ENCODE measurements at places on chromosomes 16 and 17. TPM values are rescaled to one million over a fixed set of nuclear protein-coding genes. Genes with fewer than 3 reads are reported as not detected.
A peak's percentile ranks its signal among the peaks of the same experiment; 100 is the strongest.

DNA sequence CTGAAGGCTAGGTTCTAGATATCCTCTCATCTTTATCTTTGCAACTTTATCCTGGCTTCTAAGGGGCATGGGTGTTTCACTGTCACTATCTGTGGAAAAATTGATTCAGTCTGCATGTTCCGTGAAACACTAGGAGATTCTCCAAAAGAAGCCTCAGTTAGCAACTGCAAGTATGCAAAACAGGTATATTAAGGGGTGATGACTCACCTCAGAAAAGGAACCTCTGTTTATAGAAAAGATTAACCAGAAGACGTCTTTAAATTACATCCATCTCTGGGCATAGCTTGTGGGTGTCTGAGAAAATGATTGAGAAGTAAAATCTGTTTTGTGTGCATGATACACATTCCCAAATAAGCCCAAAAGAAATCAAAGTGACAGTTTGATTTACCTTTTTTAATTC, 353.8 kb upstream of the HSBP1 start:
- DNase-seq = no peak

- DNase-seq = no peak
Observed at GRCh38 chr17:32486111-32486700, 587 bp upstream of the CDK5R1 start.

DNA sequence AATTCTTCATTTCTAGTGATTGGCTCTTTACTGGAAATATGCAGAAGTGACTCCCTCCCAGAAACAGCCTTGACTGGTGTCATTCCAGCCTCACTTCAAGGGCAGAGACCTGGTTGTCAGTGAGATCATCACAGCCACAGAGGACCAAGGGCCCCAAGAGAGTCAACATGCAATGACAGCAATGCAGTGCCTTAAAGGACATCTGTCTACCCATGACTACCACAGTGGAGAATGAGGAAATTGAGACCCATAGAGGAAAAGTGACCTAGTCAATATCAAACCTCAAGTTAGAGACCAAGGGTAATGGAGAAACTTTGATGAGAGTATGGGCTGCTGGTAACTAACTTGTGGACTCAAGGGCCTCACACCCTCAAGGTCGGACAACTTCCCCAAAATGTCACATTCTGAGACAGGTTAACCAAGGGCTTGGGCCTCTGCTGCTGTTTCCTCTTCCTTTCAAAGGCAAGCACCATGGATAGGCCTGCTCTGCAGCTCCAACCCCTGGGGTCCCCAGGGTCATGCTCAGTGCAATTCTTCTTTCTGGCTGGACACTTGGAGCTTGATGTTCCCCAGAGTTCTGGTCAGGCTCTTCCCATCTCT, 11.3 kb downstream of the NOG start:
- DNase-seq = no peak

The C16orf54 gene
- total RNA-seq = not detected

The CIAPIN1 gene
- total RNA-seq = 80.2 TPM

The HBA2 gene
- not detected for total RNA-seq

The EXOSC6 gene
- total RNA-seq = 42.7 TPM

DNA sequence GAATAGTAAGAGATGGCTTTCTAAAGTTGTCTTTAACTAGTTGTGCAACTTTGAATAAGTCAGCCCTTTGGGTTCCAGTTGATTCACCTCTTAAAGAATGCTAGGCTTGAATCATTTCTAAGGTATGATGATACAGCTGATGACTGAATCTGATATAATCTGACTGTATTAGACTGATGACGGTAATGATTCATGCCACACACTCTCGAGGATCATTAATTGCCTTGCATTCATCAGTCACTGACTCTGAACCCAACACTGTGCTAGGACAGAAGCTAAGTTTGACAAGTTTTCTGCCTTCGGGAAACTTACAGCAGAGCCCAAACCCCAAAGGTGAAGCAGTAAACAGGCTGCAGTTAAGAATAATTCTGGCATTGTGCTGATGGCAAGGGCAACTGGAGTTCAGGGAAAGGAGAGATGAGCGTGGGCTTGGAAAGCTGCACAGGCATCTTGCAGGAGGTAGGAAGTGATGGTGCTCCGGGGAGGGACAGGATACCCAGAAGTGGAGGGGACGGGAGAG, 25.8 kb downstream of the ASIC2 start:
- DNase-seq = peak; percentile 96

DNA sequence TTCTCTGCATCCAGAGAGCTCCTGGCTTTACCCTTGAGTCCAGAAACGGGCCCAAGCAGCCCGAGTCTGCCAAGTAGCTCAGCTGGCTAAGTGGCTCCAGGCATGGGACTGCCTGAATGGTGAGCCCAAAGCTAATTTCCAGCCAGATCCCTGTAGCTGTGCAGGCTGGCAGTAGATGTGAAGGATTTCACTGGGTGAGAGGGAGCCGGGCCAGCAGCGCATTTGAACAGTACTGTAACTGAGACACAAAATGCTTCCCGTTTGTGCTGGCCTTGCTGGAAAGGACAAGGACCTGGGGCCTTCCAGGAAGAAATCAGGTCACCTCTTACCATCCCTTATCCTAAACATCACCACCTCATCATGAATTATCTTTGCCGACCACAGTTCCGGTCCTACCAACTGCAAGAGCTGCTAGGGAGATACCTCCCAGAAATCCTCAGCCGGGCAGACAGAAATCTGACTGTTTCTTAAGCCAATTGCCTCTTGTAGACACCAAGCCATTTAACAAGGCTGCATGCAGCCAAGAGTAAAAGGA, 3.7 kb downstream of the TIMP2 start:
- no peak for DNase-seq

GRCh38 chr16:2715064-2715463, 5.0 kb downstream of the PRSS27 start:
- no peak for DNase-seq

GRCh38 chr16:87207509-87207908, 109.7 kb downstream of the C16orf95 start:
- no peak for DNase-seq

DNA sequence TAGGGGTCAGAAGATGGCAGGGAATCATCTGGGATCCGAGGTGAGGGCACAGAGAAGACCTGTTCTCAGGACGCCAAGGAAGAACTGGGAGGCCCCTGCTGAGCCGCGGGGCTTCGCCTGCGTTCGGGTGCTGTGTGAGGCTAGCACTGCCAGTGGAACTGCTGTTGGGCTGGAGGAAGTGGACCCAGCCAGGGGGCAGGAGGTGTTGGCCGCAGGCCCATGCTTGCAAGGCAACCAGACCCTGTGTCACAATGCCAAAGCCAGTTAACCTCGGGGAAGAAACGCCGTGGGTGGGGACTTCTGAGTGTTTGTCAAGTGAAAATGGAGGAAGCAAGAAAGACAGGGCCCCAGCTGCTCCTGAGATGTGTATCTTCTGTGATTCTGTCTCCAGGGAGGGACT, 185.5 kb downstream of the LGALS9B start:
- no peak for DNase-seq

The MYH1 gene
- total RNA-seq = not detected

- DNase-seq = no peak
Observed at GRCh38 chr17:68955181-68955841, at the start of gene ABCA8. Gene ABCA8, minus strand, starts transcription at chr17:68955392. Its CDS starts 13,358 bp downstream, at chr17:68942034.

The SCNN1G gene
- not detected for total RNA-seq

- DNase-seq = no peak
Observed at GRCh38 chr17:71486261-71486660, 634.6 kb upstream of the SOX9 start.

DNA sequence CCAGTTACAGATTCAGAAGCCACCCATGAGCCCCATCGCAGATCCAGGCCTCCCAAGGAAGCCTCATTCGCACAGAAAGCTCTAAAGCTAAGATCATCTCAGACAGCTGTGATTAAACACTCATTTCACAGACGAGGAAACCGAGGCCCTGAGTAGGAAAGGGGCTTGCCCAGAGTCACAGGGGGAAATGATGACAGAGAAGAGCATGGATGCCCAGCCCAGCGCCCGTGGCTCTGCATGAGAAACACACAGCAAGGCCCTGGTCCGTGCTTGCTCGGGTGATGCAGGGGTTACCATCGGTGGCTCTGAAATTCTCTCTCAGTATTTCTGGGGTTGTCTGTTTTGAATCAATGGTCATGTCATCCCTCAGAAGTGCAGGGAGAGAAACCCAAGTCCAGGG, 109.6 kb downstream of the C16orf78 start:
- DNase-seq = no peak

DNA sequence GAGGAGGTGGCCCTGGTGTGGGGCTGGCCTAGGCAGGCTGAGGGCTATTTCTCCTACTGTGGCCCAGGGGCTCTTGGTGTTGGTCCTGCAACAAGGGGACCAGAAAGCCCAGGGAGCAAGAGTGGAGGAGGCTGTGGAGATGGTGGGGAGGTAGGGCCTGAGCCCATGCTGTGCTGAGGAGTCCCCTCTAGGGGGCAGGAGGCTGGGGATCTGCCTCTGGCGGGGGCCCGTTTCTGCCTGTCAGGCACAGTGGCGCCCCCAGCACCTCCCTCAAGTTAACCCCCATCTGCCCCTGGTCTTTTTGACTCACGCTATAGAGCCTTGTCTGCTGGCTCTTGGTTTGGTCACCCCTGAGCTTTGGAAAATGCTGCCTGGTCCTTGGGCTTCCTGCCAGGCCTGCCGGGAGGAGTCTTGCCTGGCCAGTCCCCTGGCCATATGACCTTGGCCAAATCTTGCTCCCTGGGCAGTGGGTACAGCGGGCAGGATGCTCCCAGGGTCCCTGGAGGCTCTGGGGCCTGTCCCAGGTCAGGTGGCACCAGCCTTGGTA, 5.9 kb downstream of the BAIAP2 start:
- DNase-seq = no peak

The LDAF1 gene
- 65.0 TPM for total RNA-seq

DNA sequence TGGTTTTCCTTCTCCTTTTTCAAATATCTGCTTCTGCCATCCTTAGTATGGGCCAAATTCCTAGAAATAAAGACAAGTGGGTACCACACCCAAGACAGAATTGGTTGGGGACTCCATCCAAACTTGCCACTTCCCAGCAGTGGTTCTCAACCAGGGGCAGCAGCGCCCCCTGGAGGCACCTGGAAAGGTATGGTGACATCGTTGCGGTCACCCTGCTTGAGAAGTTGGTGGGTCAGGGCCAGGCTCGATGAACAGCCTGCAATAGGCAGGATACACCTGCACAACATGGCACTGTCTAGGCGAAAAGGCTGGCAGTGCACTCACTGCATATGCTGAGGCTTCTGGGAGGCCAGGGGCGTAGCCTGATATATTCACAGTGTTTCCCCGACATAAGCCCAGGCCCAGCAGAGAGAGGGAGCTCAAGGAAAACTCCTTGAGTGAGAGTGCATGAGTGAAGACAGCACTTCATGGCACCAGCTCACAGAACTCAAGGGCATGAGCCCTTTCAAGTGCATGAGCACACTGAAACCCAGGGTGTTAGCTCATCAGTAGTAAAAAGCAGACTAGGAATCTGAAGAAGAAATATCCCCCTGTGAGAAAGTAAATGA, 57.7 kb downstream of the CMC2 start:
- DNase-seq = no peak

- no peak for DNase-seq
Observed at GRCh38 chr17:39845052-39845846, 18.9 kb downstream of the IKZF3 start.

The SP6 gene
- 0.62 TPM for total RNA-seq

The PYY gene
- 0.48 TPM for total RNA-seq

The ZPBP2 gene
- total RNA-seq = not detected

DNA sequence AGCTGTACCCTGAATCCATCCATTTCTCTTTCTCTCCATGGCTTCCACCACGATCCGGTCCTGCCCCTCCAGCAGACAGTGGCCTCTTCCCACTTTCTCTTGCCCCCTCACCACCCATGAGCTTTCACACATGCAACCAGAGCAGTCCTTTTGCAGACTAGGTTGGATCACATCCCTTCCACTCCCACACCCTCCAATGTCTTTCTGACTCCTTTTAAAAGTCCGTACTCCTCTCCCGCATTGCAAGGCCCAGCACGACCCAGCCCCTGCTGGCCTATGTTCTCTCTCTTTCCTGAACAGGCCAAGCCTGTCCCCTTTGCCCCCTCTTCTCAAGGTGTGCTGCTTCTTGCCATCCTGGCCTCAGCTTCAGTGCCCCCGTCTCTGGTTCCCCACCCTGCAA, 22.5 kb upstream of the DNAI2 start:
- DNase-seq = no peak

- no peak for DNase-seq
Observed at GRCh38 chr17:7222093-7222971, 2.6 kb downstream of the ACADVL start.

The AIPL1 gene
- not detected for total RNA-seq

DNA sequence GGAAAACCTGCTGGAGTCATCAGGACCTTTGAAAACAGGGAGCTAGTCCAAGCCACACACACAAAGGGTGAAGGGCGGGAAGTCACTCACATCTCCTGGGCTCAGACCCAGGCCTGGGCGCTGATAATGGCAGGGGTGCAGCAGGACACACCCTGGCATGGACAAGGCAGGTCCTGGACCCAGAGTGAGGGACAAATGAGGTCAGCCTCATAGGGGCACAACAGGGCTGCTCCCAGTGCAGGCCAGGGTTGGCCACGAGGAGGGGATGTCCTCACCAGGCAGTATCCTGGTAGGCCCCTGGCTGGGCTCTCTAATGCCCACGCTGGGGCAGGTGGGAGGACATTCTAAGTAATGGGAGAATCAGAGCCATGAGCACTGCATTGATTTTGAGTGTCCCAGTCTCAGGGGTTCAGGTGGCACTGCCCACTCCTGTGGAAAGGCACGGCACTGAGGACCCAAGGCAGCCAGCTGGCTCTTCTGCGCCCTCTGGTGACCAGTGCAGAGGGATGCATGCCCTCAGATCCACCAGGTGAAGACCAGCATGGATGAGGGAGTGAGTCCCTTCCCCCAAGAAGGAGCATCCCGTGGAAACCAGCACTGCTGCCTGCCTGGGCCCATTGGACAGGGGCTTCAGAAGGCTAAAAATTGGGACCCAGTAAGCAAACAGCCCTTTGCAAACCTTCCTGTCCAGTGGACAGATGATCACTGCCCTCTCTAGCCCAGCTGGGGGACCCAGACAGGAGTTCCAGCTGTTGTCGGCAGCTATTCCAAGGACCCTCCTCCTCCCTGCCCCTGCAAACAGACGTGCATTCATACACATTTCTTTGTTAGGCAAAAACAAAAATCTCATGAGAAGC, 23.4 kb upstream of the SREBF1 start:
- DNase-seq = no peak

DNA sequence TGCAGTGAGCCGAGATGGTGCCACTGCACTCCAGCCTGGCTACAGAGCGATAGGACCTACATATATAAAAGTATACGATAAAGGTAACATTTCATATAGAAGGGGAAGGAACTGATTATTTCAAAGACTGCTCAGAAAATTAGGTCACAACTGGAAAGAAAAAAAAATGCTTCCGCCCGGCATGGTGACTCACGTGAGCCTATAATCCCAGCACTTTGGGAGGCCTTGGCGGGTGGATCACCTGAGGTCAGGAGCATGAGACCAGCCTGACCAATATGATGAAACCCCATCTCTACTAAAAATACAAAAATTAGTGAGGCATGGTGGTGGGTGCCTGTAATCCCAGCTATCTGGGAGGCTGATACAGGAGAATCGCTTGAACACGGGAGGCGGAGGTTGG, 7.8 kb downstream of the TEX14 start:
- no peak for DNase-seq

- DNase-seq = no peak
Observed at GRCh38 chr16:12500771-12501170, 302.9 kb downstream of the CPPED1 start.

The GFAP gene
- total RNA-seq = not detected

The CCL5 gene
- total RNA-seq = not detected

All from kidney epithelial cell (primary cell).